Left ventricle myocardium inferior (tissue), 1 donor: ENCODE measurements at places on chromosomes 1 and 21.
A peak's percentile ranks its signal among the peaks of the same experiment; 100 is the strongest.

GRCh38 chr1:210299501-210299900 lies 29.2 kb upstream of the HHAT start:
- DNase-seq, result no peak

DNA sequence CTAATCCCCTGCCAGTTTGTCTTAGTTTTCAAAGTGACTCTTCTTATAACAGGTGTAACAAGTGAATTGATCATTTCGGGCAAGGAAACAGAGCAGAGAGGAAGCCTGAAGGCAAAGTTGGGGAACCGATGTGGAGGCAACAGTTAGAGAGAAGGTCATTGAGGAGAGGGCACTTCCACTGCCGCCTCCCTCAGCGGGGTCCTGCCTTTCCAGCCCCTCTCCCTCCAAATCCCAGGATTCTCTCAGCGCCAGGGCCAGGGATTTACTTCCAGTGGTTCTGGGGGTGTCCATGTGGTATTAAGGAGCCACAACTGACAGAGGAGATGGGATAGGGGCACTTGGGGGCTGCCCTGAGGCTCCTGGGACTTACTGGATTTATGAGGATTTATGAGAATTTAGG lies 39.7 kb upstream of the PDE9A start:
- no peak for DNase-seq

GRCh38 chr21:45551316-45551715 lies 9.1 kb upstream of the SLC19A1 start:
- DNase-seq, result peak; percentile 9

- peak; percentile 65 for DNase-seq
These were observed at the start of gene GPR161 for GRCh38 chr1:168136709-168137514. GPR161 (minus strand) TSS chr1:168136930; CDS start chr1:168104850, 32,080 bp downstream.

- no peak for DNase-seq
These were observed 434.8 kb downstream of the CAMTA1 start for GRCh38 chr1:7220007-7220406.

GRCh38 chr1:46461809-46462448 lies 27.7 kb upstream of the DMBX1 start:
- DNase-seq, result no peak

DNA sequence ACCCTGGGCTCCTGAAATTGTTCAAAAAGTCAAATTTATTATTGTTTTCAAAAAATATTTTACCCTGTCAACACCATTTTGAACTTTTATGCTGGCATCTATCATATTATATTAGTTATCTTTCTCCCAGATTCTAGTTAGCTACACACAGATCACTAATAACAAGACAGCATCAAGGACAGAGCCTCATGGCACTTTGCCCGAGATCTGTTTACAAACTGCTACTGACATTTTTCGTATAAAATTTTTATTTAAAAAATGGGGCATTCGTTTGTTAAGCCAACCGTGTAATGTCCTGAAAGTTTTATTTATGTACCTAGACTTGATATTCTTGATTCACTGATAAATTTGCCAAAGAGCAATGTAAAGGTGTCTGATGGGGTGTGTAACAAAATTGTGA lies 78.1 kb downstream of the PLPPR5 start:
- DNase-seq, result no peak

- no peak for DNase-seq
These were observed 159.8 kb downstream of the TGFBR3 start for GRCh38 chr1:91725989-91726721.

GRCh38 chr21:17390569-17390968 lies 122.3 kb upstream of the CXADR start:
- no peak for DNase-seq

- no peak for DNase-seq
These were observed 845.5 kb upstream of the ADGRL4 start for GRCh38 chr1:79852004-79852403.

- DNase-seq, result no peak
These were observed 150.7 kb upstream of the COL6A1 start for GRCh38 chr21:45830720-45831366.

DNA sequence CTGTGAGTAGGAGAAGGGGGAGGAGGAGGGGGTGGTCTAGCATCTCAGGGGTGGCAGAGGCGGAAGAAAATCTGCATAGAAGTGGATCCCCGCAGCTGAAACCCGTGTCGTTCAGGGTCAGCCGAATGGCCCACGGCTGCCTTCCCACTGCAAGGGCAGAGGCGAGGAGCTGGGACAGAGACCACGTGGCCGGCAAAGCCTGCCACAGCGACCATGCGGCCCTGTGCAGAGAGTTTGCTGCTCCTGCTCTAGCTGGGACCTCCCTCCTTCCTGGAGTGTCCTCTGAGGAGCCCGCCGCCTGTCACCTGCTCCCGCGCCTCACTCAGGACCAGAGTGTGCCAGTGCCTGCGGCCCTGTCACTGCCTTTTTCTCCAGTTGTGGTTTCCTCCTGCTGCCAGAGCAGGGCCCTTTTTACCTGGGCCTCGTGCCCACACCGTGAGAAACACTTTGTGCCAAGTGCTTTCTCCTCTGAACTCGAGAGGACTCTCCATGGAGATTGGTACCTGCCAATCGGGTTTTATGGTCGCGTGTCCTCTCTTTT lies 5.4 kb upstream of the TRPM2 start:
- no peak for DNase-seq

DNA sequence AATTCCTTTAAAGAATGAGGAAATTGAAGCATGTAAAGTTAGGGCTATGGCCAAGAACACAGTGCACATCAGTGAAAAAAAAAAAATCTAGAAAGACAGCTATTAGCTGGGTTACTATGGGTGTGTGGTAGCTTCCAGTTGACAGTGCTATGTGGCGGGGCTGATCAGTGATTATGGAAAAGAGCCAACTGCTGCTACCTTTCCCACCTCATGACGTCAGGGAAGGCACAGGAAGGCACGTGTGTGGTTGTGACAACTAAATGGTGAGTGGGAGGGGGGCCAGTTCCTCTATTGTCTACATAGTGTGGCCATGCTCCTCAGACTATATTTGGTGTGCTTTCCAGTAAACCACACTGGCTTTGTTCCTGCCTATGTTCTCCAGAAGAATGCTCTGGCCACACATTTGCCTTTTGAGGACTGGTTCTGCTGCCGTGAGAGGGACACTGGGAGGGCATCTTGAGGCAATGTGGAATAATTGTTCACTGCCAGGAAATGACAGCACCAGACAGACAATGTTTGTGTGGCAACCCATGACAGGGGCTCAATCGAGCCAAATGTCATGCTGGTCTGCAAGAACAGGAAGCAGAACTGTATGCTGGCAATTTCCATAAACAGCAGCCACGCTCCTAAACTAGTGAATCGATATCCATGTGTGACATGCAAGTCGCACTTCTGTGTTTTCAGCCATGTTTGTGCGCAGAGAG lies 3.0 kb upstream of the SDE2 start:
- peak; percentile 40 for DNase-seq

DNA sequence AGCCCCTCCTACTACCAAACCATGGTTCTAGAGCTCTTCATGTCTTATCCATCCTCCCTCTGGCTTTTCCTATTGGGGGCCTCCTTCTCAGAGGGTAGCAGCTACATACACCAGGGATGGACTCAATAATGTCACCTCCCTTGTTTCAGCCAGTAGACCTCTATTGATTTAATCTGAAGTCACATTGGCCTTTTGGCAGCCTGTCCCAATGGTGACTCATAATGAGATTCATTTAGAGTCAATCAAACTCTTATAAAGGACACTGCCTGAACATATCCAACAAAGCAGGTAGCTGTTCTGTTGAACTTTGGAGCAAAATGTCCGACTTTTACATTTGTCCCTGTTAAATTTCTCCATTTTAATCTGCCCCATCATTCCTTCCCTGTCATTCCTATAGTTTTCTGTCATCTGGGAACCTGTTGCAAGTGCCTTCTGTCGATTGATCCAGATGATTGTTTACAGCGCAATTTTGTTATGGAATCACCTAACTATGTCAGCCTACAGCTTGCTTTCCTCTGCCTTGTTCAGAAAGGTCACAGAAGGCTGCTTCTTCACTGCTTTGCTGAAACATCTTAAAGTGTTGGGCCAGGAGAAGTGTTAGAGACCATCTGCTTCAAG lies 105.9 kb downstream of the ETS2 start:
- DNase-seq, result no peak

GRCh38 chr1:102500758-102501157 lies 504.0 kb upstream of the OLFM3 start:
- no peak for DNase-seq

- no peak for DNase-seq
These were observed 867.8 kb upstream of the ADGRL4 start for GRCh38 chr1:79874289-79874688.

DNA sequence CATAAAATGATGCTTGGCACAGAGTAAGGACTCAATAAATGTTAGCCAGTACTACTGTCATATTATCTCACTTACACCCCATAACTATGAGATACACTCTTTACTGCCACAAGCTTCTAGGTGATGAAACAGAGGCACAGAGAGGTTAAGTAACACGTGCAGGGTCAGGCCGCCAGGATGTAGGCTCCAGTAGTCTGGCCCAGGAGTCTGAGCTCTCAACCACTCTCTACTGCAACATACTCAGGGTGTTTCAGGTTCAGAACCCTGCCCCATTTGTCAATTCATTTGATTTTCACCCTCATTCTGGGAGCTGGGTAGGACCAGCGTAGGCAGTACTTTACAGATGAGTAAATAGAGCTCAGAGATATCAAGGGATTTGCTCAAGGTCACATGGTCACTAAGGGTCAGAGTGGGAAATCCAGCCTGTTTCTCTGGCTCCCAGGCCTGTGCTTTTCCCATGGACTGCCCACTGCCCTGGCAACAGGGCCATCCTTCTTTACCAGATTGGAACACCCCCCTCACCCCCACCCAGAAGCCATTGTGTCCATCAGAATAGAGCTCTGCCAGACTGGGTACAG lies 21.2 kb downstream of the IQGAP3 start:
- DNase-seq, result no peak

DNA sequence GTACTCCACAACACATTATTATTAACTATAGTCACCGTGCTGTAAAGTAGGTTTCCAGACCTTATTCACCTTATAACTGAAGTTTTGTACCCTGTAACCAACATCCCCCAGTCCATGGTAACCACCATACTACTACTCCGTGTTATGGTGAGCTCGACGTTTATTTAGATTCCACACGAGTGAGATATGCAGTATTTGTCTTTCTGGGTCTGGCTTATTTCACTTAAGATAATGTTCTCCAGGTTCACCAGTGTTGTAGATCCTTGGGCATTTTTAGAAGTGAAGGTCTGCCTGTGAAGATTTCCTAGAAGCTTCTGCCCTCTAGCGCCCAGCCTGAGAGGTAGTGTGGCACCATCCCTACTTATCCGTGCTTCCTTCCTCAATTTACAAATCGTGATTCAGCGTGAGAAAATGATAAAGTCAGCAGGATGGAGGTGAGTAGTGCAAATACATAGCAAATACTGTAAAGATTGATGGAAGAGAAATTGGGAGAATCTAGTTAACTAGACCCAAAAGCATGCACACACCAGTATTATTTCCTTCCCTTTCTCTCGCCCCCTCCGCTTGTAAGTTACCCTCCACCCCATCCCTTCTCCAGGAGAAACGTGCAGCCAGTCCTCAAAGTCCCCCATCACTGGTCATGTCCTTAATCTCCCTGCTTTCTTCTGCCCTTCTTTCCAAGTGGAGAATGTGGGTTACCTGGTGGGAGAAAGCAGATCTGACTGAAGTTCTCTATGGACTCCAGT lies 36.0 kb upstream of the DISC1 start:
- peak; percentile 41 for DNase-seq

GRCh38 chr1:32817159-32817814 lies at the start of the genes S100PBP and YARS1:
S100PBP (plus strand) TSS chr1:32817653; CDS start chr1:32826100, 8,447 bp downstream.
YARS1 (minus strand) TSS chr1:32817358; CDS start chr1:32817244, 114 bp downstream.
- DNase-seq, result peak; percentile 100

DNA sequence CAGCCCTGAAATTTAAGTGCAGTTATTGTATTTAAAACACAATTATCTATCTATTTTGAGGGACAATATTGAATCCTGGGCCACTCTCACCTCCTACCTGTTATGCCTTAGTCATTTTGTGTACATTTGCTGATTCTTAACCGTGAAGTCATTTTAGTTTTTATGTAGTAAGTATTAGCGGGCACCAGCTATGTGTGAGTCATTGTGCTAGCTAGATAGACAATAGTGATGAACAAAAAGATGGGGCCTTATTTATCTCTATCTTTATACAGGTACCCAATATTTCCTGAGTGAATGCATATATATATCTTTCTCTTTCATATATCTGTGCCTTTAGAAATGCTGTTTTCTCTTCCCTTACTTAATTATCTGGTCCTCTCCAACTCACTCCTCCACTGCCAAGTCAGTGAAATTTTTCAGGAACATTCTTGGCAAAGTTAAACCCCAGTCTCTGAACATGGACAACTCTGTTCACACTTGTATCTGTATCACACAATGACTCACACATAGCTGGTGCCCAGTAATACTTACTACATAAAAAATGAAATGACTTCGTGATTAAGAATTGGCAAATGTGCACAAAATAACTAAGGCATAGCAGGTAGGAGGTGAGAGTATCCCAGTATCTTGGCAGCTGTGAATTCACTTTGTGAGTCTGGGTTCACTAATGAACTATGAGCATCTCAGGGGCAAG lies 166.0 kb upstream of the C8B start:
- no peak for DNase-seq

GRCh38 chr1:229669333-229669732 lies 43.3 kb downstream of the URB2 start:
- DNase-seq, result no peak

- DNase-seq, result no peak
These were observed 91.4 kb upstream of the RAVER2 start for GRCh38 chr1:64653466-64653865.

- no peak for DNase-seq
These were observed 344.3 kb downstream of the MATN1 start for GRCh38 chr1:30378991-30379581.

DNA sequence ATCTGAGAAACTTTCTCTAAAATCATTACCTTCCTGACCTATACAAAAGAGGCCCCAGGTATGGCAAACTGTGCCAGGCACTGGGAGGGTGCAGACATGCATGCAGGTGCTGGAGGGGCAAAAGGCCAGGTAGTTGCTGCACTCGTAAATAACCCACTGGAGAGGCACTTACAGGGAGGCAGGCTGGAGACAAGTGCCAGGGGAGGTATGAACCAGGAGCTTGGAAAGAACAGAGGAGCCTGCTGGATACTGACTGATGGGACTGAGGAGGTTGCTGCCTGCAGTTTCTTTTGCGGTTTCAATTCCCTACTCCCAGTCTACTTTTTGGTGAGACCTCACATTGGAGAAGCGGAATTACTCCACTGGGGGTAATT lies 113.9 kb downstream of the DSCAM start:
- no peak for DNase-seq

DNA sequence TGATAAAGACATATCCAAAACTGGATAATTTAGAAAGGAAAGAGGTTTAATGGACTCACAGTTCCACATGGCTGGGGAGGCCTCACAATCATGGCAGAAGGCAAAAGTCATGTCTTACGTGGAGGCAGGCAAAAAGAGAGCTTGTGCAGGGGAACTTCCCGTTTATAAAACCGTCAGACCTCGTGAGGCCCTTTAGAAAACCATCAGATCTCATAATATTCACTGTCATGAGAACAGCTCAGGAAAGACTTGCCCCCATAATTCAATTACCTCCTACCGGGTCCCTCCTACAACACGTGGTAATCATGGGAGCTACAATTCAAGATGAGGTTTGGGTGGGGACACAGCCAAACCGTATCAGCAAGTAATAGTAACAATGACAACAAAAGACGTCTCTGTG lies 88.2 kb upstream of the SLC25A33 start:
- DNase-seq, result no peak

GRCh38 chr1:81693316-81693715 lies 107.4 kb upstream of the ADGRL2 start:
- DNase-seq, result no peak
